DMS 273 treated with DMSO at 0.1 percent for 48 hours (cell line): ENCODE measurements at places on chromosomes 4 and X.

DNA sequence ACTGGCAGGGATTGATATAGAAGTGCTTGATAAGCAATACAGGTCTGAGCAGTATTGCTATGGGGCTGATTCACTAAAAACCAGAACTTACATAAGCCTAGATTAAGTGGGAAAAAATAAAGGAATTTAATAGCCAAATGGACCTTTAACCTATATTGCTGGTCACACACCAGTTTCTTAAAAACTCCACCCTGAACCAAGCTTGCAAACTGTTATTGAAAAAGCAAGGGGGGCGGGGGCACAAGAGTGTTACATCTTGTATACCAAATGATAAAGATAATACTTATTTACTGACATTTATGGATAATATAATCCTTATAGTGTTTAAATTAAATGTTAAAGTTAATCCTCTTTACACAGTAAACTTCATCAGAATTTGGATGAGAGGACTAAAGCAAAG, 40.3 kb upstream of the PITX2 start:
- no peak for DNase-seq

- no peak for DNase-seq
Observed at GRCh38 chr4:20456407-20456806, 204.7 kb downstream of the SLIT2 start.

- DNase-seq: no peak
Observed at GRCh38 chrX:131828482-131828881, 194.6 kb upstream of the STK26 start.

DNA sequence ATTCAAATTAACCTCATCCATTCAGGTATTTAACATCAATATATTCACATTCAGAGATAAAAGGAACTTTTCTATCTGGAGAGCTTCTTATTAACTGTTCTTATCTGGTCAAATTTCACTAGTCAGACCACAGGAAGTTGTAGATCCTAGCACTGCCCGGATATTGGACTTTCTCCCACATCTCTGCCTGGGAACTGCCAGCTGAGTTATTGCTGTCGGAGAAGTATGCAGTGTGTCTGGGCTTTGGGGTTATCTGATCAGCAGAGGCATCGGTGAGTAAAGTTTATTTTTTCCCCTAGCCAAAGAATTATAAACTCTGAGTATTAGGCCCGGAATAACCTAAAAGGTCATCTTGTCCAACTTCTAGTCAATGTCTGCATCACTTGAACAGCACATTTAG, 45.1 kb downstream of the OR13H1 start:
- no peak for DNase-seq

DNA sequence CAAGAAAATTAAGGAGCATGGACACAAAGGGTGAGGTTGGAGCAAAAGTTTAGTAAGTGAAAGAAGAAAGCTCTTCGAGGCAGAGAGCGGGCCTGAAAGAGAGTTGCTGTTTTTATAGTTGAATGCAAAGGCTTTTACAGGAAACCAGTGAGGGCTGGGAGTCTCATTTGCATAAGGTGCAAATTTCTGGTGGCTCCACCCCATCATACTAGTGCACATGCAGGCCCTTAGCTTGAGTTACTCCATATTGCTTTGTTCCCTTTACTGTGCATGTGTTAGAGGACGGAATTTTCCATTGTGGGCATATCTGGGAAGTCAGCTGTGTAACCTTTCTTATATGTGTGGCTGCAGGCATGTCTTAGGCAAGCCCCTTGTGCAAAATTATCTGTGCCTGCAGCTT, 48.0 kb downstream of the CPE start:
- DNase-seq: no peak

- no peak for DNase-seq
Observed at GRCh38 chr4:141971869-141972268, 335.5 kb downstream of the IL15 start.

DNA sequence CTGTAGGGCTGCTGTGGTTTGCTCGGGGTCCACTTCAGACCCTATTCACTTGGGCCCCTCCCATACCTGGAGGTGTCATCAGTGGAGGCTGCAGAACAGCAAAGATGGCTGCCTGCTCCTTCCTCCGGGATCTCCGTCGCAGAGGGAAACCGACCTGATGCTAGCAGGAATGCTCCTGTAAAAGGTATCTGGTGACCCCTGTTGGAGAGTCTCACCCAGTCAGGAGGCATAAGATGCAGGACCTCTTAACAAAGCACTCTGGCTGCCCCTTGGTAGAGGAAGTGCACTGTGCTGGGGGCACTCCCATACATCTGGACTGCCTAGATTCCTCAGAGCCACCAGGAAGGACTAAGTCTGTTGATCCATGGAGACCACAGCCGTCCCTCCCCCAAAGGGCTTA, 296.9 kb downstream of the GRID2 start:
- DNase-seq: no peak

GRCh38 chr4:54575919-54576318, 81.8 kb upstream of the KIT start:
- DNase-seq: no peak

GRCh38 chr4:147408189-147408588, 72.7 kb upstream of the EDNRA start:
- no peak for DNase-seq

DNA sequence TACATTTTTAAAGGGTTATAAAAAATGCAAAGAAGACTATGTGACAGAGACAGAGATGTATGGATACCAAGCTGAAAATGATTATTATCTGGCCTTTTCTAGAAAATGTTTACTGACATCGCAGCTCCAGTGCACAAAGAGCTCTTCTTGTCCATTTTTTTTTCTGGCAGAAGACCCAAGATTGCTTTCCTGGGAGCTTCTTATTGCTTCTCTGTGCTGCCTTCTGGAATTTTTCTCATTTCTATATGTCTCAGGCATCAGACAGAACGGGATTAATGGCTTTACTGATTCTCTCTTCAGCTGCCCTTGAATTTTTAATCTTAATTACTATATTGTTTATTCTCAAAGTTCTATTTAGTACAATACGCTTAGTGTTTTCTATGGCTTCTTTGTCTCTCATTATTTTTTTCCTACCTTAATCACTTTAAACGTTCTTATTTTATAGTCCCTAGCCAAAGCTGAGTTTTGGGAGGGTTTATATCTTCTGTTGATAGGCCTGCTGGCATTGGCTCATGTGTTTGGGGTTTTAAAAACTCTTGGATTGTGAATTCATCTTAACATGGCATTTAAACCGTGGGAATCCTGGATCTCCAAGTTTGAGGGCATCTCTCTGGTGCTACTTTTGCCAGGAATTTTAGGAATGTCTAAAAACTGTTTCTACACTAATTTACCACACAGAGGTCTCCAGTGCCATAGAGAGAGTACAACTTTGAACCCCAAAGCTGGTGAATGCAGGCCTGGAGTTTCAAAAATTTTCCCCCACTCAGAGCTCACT, 138.9 kb upstream of the LNX1 start:
- DNase-seq: no peak
